Right lobe of liver (tissue), 6 donors: ENCODE measurements at places on chromosomes 16 and 17. TPM values are rescaled to one million over a fixed set of nuclear protein-coding genes. Genes with fewer than 3 reads are reported as not detected.

HAS3 gene
- total RNA-seq = 0.59 TPM

- DNase-seq = no peak
These were observed 48.1 kb upstream of the TMEM97 start for GRCh38 chr17:28270926-28271325.

SMIM36 gene
- total RNA-seq = not detected

DNA sequence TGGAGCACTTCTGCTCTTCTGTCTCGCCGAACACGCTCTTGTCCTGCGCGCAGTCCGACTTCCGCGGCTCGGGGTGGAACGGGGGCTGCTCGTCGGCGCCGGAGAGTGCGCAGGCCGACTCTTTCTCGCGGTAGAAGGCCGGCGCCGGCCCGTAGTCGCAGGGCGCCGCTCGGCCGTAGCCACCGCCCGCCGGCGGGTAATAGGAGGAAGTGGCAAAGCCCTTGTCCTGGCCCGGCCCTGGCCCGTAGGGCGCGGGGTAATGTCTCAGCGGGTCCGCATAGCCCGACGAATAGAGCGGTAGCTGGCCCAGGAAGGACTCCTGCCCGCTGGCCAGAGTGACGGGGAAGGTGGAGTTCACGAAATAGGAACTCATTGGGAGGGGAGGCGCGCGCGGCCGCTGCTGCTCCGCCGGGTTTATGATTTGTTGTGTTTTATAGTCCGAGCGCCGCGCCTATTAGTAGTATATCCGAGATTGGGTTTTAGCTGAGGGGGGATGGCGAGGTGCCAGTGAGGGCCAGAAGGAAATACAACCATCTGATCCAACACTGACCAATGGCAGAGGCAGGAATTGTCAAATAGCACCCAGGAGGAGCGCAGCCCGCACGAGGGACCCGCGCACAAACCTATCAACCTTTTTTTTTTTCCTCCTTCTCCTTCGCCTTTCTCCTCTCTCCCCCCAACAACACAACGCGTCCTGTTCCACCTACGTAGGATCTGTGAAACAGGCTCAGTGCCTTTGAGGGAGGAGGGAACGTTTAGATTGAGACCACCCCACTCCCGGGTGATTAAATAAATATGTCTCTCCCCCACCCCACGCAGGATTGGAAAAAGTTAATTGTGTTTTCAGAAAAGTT lies 4.4 kb upstream of the HOXB5 start:
- no peak for DNase-seq

TOX3 gene
- 3.6 TPM for total RNA-seq

LPO gene
- total RNA-seq = not detected
